ENCODE measurements at places on chromosomes 2 and 18.
A peak's percentile ranks its signal among the peaks of the same experiment; 100 is the strongest.

DNA sequence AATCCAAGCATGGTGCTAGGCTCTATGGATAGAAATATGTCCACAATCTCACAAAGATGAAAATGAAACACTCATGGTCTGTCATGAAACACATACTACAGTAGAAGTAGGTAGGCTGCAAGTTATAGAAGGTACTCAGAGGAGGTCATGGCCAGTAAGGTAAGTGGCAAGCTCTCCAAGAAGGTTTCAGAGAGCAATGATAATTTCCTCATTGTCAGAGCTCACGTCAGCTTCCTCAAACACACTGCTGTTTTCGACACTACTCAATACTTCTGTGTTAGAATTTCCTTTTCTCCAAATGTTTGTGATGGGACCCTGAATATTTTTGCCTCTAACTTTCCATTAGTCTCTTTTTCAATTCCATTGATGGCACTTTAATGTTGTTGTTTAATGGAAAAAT lies 25.5 kb downstream of the CCDC141 start:
- DNase-seq, result no peak

- DNase-seq, result no peak
Measured at GRCh38 chr2:44972771-44973535, 31.5 kb downstream of the SIX3 start.

DNA sequence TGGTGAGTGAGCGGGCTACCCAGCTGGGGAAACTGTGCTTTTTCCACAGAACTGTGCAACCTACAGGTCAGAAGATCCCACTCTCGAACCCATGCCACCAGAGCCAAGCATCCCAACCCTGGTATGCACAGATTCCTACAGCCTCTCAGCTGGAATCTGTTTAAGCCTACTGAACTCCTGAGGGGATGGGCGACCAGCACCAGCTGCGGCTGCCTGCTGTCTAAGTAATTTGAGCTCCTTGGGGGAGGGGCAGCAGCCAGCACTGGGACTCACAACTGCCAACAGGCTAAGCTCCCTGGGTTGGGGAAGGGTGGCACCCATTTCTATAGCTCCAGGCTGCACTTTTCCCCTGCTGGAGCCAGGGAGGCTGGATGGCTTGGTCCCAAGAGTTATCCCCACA lies 11.8 kb downstream of the CYP27C1 start:
- DNase-seq, result no peak

GRCh38 chr2:15816226-15816625 lies 124.1 kb upstream of the MYCN start:
- no peak for DNase-seq

- DNase-seq, result peak; percentile 16
Measured at GRCh38 chr2:119517433-119517832, 6.8 kb downstream of the SCTR start.

DNA sequence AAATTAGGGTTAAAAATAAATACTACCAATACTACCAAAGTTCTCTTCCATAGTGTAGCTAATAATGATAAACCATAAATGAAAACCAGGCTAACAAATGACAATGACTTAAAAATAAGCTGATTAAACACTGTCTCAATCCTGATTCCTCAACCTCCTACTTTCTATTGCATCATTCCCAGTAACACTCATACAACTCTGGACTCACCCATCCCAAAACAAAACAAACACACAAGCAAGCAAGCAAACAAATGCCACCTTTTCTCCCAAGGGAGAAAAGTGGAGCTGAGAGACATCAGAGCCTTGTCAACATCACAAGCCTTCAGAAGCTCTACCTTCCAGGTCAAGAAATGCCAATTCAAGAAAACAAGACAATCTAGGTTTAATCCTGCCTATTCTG lies 620.7 kb downstream of the NYAP2 start:
- no peak for DNase-seq

GRCh38 chr2:5975401-5975800 lies 283.2 kb downstream of the SOX11 start:
- DNase-seq, result no peak

GRCh38 chr2:165164201-165164600 lies 39.6 kb downstream of the SCN3A start:
- DNase-seq, result no peak

DNA sequence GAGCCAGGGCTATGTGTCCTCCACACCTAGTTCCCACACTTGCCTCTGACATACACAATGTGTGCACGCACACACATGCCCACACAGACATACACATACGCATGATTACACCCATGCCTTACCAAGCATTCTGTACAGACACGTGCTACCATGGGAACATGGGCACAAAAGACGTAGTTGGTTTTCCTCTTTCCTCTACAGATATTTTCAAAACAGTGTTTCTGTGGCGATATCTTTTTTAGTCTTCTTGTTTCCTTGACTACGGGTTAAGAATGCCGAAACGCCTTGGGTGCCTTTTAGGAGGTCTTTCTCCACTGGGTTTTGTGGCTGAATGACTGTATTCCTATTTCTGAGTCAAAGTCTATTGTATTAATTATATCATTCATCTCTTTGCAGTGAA lies 75.5 kb upstream of the SPTBN1 start:
- no peak for DNase-seq

GRCh38 chr2:176174382-176174823 lies 14.1 kb upstream of the HOXD1 start:
- DNase-seq, result no peak

DNA sequence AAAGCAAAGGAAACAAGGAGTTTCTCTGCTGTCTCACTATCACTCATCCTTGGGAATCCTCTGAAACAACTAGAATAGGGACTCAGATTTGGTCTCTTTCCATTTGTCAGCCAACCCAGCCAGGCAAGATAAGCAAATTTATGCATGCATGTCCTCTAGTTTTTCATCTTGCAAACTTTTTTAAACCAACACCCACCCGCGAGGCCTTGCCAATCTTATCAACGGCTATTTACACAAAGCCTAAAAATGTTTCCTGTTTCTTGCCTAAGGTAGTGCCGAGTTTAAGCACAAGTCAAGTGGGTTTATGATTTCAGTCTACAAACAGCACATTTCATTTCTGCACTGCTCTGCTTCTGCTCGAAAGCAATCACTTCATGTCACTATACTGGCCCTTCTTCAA lies 240.9 kb downstream of the STK39 start:
- DNase-seq, result no peak

DNA sequence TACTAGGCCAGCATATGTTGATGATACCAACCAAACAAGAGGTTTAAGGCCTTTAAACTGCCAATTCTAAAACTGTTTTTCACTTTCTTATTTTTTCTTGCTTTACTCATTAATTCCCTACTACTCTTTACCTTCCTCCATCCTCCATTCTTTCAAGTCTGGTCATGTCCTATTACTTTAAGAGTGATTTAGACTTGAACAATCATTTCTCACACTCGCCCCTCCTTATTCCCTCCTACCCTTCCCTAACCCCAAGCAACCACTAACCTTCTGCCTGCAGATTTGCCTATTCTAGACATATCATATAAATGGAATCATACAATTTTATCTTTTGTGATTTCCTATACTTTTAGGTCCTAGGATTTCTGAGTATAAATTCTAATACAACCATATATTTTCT lies 127.7 kb downstream of the USP34 start:
- no peak for DNase-seq
